ENCODE measurements at places on chromosomes 1 and 21.

DNA sequence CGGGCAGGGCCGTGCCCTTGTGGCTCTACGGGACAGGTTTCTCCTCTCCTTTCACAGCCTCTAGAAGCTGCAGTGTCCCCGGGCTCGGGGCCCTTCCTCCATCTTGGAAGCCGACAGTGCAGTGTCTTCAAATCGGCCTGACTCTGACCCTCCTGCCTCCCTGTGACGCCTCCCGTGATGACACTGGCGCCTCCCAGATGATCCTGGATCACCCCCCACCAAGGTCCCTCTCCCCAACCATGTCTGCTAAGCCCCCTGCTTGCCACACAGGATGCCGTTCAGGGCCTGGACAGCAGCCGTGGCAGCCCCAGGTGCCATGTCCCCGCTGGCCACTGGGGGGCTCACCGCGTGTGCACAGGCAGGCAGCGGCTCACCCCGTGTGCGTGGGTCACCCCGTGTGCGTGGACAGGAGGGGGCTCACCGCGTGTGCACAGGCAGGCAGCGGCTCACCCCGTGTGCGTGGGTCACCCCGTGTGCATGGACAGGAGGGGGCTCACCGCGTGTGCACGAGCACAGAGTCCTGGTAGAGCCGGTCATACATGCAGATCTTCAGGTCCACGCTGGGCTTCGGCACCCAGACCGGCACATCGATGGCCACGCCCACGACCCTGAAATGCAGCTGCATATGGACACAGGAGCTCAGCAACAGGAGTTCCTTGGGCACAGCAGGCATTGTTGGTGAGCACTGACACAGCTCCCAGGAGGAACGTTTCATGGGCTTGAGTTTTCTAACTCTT, 24.9 kb upstream of the TMEM52 start:
- no peak for DNase-seq

DNA sequence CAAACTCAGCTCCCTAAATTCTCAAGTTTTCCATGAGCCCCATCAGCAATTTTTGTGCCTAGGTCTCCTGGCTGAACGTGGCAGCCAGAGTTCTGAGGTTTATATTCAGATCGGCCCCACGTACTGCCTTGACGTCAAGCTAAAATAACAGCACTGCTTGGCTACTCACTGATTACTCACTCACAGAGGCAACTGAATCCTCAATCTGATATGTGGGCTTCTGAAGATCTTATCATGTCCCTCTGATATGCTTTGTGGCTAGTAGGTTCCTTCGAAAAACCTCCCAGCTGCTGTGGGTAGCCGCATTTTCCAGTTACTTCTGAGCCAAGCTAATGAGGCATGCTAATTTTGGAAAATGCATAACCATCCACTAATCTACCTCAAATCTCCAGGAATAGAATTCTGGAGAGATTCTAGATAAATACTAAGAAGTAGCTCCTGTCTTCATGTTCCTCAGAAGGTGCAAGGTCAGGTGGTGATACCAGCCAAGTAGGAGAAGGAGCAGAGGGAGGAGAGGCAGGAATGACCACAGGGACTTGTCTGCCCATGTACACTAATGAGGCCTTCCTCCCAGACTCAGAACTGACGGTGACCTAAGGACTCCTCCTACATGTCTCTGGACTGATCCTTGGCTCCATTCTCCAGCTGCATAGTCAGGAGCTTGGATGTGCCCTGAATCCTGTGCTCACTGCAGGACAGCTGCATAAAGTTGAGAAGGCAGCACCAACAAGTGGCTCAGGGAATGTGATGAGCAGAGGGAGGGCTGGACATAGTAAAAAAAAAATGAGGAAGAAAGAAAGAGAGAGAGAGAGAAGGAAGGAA, 263.7 kb downstream of the TNR start:
- DNase-seq, result no peak

GRCh38 chr21:44397431-44398031, 44.1 kb downstream of the TRPM2 start:
- no peak for DNase-seq

DNA sequence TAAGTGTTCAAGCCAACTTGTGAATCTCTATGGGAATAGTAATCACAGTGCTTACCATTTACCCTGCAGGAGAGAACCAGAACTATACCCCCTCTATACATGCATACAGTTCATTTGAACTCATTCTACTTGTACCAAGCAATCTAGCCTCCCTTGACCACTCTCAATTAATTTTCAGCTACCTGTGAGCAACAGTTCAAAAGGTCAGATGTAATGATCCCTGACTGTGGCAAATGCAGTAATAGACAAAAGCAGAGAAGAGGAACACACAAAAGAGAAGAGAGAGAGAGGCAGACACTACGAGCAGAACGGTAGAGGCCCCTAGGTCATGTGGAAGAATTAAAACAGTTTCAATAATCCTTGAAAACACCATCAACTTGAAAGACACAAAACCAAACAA, 52.8 kb downstream of the FMO4 start:
- no peak for DNase-seq

DNA sequence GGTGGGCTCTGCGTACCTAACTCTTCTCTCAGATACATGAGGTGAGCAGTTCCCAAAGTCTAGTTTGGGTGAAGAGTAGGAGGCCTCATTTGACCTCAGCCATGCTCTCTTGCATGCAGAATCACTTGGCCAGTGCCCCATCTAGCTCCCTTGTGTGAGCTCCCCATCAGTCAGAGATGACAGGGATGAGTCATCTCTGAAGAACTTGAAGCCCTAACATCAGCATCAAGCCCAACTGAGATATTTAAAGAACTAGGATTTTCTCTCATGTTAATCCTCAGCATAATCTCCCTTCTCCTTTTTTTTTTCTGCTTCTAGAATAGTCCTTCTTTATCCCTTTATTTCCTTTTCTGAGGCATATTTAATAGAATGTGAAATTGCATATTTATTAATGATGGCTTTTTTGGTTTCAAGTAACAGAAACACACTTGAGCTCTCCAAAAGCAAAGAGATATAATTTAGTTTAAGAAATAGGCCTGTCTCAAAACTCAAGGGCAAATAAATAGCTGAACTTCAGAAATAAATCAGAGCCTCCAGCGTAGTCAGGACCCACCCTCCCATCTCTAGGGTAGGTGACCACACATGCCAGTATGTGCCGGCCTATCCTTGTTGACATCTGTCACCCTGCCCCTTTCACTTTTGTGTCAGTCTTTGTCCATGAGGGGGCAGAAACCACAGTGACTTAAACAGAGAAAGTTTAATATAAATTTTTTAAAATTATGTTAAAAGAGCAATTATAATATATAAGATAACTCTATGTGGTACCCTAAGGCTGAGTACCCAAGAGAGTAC, 112.3 kb downstream of the TSEN15 start:
- no peak for DNase-seq

GRCh38 chr1:61446531-61446991, 278.4 kb downstream of the TM2D1 start:
- no peak for DNase-seq

DNA sequence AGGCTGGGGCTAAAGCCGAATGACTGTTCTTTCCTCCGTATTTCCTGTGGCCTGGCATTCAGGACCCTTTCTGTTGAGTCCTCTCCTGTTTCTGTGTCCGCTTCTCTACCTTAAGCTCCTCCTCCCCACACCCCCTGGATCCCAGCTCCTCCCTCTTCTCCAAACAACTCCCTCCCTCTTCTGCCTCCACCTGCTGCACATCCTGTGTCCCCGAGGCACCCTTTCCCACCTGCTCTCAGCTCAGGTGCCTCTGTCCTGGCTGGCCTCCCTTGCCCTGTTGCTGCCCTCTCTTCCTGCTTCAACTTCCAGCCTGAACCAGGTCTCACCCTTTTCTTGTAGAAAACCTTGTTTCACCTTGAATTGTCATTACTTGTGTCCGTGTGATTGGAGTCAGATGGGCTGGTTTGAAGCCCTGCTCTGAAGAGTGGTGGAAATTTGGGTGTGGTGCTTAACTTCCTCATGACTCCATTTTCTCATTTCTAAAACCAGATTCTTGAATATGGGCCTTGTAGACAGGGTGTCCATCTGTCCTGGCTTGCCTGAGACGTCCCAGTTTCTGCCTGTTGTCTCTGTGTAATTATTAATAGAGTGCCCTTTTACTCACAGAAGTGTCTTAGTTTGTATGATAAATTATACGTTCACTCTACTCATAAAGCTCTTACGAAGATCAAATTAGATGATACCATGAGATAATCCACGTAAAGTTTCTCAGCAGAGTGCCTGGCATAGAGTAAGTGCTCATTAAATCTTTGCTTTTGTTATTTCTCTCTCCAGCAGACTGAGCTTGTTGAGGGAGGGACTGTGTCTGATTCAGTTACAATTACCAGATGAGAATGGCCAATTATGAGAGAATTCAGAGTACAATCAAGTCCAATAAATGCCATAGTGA, 58.9 kb upstream of the TRABD2B start:
- no peak for DNase-seq

- DNase-seq, result no peak
Measured at GRCh38 chr1:116853680-116854402, 55.9 kb upstream of the PTGFRN start.

GRCh38 chr1:172139196-172139595, 281.3 kb upstream of the C1orf105 start:
- DNase-seq, result no peak

GRCh38 chr1:8782001-8782620, 35.3 kb downstream of the RERE start:
- DNase-seq, result no peak

DNA sequence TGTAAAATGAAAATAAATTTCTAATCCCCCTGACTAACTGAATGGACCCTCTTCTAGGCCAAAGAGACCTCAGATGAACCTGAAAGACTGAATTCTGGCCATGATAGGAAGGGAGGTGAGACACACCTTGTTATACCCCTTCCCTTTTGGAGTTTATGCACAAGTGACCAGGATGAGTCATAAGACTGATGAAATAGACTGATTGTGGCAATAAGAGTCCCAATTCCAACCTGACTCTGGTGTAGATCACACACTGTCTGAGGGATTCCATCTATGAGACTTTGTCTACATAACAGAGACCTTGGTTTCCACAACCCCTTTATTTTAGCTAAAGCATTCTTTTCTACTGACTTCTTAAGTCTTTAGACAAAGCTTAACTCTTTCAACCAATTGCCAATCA, 13.5 kb upstream of the OR2G2 start:
- no peak for DNase-seq

- DNase-seq, result no peak
Measured at GRCh38 chr1:224923726-224924125, 5.7 kb upstream of the DNAH14 start.

DNA sequence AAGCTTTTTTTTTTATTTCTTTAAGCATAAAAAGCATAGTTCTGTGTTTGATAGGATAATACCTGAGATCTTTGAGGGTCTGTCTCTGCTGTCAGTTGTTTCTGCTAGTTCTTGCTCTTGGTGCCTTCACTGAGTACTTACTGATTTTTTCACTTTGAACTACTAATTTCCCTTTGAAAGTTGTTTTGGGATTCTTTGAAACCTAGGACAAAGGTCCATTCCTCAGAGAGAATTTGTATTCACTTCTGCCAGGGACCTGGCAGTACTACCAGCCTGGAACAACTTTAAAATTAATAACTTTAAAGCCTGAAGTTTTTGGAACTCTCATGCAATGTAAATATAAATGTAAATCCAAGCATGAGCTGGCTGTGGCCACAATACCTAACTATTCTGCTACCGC, 190.1 kb downstream of the TM2D1 start:
- DNase-seq, result no peak

DNA sequence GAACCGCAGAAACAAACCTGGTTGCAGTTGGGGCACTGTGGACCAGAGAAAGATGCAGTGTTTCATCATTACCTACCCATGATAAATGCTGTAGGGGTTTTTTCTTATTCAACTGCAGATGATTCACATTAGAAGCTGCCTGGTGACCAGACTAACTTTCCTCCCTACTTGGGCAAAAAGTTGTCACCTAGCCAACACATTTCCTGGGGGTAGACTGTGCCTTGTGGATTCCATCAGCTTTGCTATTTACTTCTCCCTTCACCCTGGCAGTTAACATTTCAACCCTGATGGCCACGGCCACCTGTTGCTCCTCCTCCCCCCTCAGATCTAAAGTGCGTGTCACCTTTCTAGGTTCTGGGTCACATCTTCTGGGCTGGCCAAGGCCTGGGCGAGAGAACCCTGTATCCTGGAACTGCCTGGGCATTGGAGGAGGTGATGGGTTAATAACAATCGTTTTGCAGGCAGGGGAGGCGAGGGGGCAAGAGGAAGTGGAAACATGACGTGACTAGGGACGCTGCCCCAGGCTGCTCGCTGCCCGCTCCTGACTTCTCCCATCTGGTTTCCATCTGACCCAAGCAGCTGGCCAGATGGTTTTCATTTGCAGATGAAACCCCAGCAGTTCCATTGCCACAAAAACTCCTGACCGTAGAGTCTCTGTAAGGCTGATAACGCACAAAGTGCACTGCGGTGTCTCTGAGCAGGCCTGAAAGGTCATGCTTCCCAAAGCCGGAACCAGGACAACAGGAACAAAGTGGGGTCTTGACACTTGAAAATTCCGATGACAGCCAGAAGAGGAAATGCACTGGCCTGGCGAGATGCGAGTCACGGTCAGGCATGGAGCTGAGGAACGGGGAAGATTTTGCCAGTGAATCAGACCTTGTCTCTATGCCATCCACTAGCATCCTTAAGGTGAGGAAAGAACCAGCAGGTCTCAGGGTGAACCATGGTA, 36.6 kb downstream of the CAPZB start:
- DNase-seq, result no peak

- no peak for DNase-seq
Measured at GRCh38 chr1:27574001-27574781, 29.8 kb downstream of the AHDC1 start.

GRCh38 chr1:44894591-44894990, 51.5 kb upstream of the PTCH2 start:
- no peak for DNase-seq

- no peak for DNase-seq
Measured at GRCh38 chr1:73097917-73098316, 815.6 kb upstream of the NEGR1 start.

GRCh38 chr21:25857308-25858074, 122.7 kb downstream of the GABPA start:
- DNase-seq, result no peak

- no peak for DNase-seq
Measured at GRCh38 chr1:20704390-20705202, 13.2 kb downstream of the KIF17 start.

- DNase-seq, result no peak
Measured at GRCh38 chr1:91699339-91699974, 186.5 kb downstream of the TGFBR3 start.

GRCh38 chr1:43450251-43450941, 3.3 kb downstream of the HYI start:
- DNase-seq, result no peak

GRCh38 chr1:12148160-12148957, 18.4 kb upstream of the TNFRSF1B start:
- DNase-seq, result no peak

DNA sequence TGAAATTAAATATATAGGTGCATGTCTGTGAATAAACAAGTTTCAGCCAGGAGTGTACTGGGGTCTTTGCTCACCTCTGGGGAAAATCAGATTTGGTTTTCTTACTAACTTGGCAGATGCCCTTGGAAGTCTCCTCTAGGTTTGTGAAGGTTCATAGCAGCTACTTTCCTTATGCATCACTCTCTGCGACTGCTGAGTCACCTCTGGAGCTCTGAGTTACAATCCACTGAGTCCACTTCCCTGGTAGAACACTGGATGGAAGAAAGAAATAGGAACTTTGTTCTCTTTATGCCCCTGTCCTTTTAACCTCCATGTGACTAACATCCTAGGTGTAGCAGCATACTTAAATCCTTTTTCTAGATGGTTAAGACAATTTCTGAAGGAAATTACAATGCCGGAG, 4.4 kb upstream of the FASLG start:
- no peak for DNase-seq

GRCh38 chr1:75616436-75617433, 5.8 kb upstream of the SLC44A5 start:
- no peak for DNase-seq

All from SIG-M5 (cell line).